ENCODE measurements at places on chromosomes 16 and 17.

DNA sequence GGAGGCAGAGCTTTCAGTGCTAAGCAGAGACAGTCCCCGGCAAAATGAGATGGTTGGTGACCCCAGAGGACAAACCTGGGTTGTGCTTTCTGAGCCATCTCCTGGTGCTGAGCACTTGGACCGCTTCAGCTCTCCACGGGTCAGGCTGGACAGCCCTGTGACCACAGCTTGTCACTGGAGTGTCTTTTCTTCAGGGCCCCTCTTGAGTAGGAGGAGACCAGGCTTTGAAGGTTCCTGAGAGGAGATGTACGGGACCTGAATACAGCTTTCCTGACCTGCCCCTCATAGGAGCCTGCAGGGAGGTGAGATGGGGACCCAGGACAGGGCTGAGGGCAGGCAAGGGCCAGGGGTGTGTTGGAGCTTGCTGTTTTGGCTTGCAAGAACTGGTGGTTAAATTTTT is 17.8 kb upstream of the ADGRG1 start:
- DNase-seq, result no peak

DNA sequence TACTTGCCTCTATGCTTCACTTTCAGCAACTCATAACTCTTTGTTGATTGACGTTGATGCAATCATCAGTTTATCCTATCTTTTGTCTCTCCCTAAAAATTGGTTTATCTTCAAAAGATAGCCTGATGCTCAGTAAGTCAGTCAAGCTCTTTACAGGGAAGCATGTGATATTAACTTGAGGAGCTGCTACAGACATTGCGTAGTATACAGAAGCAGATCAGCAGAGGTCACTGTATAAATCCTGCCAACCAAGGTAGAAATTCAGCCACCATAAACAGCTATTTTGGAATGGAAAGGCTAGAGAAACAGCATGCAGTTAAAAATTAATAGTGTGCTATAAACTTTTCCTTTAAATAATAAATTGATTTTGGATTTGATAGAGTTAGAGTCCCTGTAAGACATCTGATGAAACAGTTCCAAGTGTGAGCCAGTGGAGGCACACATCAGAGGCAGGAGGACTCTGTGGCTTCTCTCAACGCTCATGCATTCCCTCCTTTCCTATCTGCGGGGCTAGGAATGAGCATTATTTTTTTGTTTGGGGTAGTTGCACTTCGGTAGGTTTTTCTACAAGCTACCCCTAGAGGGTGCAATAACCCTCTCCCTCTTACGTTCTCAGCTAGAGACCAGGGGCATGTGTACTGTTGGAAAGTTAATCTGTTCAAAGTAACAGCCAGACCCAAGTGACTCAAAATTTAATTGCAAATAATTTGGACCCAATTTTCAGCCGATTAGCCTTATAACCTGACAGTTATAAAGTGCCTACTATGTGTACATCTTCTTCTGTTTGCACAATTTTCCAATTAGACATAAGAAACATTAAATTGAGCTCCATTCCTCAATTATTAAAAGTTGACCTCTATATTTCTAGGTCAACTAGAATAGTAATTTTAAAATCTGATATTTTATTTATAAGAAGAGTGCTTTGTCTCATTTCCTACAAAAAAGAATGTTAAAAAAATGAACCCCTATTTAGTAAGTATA is 647.7 kb upstream of the SOX9 start:
- peak; percentile 58 for DNase-seq

GRCh38 chr17:30321314-30321713 is 12.5 kb downstream of the TMIGD1 start:
- no peak for DNase-seq

GRCh38 chr16:11273721-11274324 is 394 bp upstream of the PRM3 start:
- no peak for DNase-seq

DNA sequence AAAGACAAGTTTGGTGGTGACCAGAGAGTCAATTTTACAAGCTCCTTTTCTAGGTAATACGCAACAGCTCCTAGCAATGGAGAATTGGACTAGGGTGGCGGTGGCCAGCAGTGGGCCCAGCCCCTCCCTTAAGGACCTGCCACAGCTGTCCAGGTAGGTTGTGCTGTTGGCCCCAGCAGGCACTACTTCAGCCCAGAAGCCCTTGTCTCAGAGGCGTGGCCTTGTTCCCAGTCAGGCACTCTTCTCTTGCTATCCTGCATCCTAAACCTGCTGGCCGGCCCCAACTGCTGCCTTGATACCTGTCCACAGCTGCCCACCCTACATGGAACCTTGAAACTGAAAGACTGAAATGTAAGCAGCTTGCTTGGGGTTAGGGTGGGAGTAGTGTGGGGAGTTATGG is 989 bp upstream of the GALK1 start:
- no peak for DNase-seq

DNA sequence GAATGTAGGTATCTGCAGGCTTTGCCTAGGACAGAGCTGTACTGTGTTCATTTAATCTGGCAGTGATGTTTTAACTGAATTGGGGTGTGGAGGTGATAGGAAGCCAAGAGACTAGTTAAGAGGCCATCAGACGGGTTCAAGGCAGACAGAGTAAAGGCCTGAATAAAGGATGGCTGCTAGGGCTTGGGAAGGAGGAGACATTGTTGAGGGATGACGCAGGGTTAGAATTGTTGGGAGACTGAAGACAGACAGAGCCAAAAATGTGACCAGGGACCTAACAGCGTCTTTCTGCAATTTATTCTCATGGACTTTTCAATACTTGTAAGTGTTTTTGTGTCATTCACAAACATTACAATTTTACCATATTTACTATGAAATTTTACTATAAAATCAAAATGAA is 48.6 kb upstream of the MYH10 start:
- no peak for DNase-seq

GRCh38 chr17:7523033-7523432 is 25.8 kb upstream of the TNFSF12 start:
- DNase-seq, result no peak

- no peak for DNase-seq
Measured at GRCh38 chr17:9339958-9340357, 235.7 kb downstream of the STX8 start.

DNA sequence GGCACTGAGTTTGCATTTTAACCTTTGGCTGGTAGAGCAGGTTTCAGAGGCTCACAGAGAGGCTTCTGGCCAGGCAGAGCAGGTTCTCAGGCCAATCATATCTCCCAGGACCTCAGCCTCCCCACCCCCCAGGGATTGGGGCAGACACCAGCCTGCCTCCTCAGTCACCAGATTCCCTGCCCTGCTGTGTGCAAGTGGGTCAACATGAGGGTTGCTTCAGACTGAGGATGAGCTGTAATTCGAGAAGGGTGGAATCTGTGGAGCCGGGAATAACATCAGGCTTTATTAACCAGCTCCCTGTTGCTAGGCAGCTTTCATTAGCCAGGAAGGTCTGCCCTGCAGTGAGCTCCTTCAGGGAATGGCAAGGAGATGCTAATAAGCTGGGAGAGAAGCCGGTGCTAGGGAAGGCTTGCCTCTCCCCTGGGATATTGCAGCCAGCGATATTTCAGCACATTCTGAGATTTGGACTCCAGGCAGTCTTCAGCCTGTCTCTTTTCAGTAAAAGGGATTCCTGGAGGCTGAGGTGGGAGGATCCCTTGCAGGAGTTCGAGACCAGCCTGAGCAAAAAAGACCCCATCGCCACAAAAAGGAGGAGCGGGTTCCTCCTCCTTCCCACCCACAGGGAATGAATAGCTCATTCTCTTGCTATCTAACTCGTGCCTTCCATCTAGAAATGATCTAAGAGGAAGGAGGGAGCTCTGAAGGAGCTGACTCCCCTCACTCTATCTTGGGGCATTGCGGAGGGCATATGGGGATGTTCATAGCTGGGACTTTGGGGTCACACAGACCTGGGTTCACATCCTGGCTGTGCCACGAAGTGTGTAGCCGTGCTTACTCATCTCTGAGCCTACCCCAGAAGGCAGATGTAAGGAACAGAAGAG is 10.7 kb downstream of the SGSM2 start:
- DNase-seq, result no peak

DNA sequence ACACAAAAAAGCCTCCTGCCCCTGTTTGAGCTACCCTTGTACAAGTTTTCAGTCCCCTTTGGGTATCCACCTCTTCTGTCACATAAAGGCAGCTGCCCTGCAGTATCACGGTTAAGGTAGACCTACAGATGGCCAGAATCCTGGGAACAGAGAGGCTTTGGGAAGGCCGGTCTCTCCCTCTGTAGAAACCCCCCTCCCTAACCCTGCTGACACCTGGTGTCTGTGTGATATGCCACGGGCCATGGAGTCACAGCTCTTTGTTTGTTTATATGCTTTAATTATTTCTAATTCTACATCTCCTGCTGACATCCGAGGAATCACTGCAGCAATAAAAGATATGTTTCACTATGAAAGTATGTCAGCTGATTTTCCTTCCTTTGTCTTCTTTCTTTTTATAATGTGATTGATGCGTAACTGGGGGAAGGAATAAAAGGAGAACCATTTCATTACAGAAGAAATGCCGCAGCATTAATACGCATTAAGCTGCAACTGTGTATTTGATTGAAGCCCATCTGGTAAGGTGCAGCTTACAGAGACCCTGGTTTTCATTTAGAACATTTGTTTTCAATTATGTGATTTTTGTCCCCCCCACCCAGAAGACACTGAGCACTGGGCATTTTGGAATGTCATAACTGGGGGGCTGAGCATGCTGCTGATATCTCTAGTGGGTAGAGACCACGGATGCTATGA is 142.1 kb downstream of the SLC39A11 start:
- DNase-seq, result no peak

DNA sequence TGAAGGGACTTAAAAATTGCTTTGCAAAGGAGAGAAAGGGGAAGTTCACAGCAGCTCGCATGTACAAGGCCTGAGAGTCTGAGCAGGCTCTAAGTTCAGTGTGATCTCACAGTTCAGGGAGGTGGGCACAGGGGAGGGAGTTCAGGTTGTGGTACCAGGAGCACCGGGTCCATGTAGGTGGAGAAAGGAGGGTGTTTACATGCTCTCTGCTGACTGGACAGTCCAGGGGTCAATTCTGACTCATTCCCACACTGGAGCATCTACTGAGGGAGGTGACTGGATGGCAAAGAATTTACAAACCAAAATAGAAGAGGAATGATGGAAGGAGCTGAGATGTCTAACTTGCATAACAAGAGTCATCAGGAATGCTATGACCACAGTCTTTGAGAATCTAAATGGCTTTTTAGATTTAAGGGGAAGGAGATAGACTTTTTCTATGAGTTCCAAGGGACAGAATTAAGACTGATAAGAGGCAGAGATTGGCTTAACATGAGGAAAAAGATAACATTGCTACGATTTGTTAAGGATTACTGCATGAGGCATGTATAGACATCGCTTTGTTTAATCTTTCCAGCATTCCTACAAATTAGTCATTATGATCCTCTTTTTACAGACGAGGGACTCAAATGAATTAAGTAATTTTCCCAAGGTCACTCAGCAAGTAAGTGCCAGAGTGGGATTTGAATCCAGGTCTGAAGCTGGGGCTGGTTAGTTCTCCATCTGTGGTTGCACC is 29.9 kb downstream of the MIS12 start:
- DNase-seq, result peak; percentile 98

DNA sequence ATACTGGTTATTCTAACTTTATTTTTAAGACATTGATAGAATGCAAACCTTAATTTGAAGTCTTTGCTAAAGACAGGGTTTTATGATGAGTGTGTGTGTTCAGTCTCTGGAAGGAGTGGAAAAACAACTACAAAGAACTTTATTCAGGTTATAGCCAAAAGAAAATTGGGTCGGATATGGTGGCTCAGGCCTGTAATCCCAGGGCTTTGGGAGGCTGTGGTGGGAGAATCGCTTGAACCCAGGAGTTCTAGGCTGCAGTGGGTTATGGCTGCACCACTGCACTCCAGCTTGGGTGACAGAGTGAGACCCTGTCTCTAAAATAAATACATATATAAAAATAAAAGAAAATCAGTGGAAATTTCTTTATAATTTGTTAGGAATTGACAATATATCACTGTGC is 581.5 kb upstream of the CA10 start:
- no peak for DNase-seq

DNA sequence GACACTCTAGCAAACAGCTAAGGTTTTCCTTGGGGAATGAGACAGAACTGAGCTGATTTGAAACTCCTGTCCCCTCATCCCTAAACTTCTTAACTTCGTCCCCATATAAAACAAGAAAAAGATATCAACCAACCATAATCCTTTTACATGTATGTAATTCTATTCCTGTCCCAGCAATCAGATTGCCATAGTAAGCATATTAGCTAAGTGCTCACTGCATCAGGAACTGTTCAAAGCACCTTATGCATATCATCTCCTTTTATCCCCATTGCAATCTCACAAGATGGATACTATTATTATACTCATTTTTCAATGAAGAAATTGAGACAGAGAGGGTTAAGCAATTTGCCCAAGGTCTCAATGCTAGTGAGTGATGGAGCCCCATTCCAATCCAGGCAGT is 6.8 kb downstream of the KIF18B start:
- DNase-seq, result no peak

DNA sequence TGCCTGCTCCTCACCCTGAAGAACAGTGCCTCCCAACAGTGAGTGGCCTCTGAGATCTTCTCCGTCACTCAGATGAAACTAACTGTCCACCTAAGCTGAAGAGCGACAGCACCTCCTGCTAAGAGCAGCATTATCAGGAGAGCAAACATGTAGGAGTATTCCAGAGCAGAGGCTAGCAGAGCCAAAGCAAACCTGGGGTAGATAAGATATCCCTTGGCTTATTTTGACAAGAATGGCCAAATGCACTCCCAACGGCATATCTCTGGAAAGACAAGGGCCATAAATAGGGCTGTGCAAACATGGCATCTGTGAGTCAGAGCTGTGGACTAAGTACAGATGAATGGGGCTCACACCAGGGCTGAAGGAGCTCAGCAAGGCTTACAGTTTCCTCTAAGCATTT is 96.3 kb downstream of the NDEL1 start:
- DNase-seq, result no peak

GRCh38 chr17:41870627-41871026 is 5.4 kb upstream of the KLHL11 start:
- DNase-seq, result no peak

- DNase-seq, result no peak
Measured at GRCh38 chr17:37610971-37611370, 1.8 kb upstream of the SYNRG start.

DNA sequence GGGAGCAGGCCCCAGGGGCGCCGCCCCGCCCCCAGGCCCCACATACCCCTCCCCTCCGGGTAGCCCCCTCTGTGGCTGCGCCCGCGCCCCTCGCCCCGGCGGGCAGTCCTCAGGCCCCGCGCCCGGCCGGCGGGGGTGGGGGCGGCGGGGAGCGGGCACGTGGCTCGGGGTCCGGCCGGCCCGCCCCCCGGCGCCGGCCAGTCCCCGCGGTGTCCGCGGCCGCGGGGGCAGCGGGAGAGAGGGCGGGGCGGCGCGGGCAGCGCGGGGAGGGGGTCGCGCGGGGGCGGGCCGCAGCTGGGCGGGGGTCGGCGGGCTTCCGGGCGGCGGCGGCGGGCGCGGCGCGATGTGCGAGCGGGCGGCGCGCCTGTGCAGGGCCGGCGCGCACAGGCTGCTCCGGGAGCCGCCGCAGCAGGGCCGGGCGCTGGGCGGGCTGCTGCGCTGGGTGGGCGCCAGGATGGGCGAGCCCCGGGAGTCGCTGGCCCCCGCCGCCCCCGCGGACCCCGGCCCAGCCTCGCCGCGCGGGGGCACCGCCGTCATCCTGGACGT is 335 bp downstream of the NECAB2 start:
- DNase-seq, result no peak

Measured in RCC 7860 (cell line).